ENCODE measurements at places on chromosomes 7 and 10. TPM values are rescaled to one million over a fixed set of nuclear protein-coding genes. Genes with fewer than 3 reads are reported as not detected.

DMBT1 gene
- 0.05 TPM for total RNA-seq

PNLIP gene
- total RNA-seq: not detected

C10orf105 gene
- total RNA-seq: not detected

GNGT1 gene
- total RNA-seq: not detected

PNLIPRP3 gene
- not detected for total RNA-seq

PAOX gene
- total RNA-seq: 0.92 TPM

GPR85 gene
- not detected for total RNA-seq

ACSM6 gene
- not detected for total RNA-seq

KAZALD1 gene
- total RNA-seq: 2.8 TPM

NKX6-2 gene
- 0.23 TPM for total RNA-seq

CRTAC1 gene
- total RNA-seq: 1.7 TPM

MEOX2 gene
- total RNA-seq: not detected
